ENCODE measurements at places on chromosomes 5 and 9. TPM values are rescaled to one million over a fixed set of nuclear protein-coding genes. Genes with fewer than 3 reads are reported as not detected.

The EXOSC2 gene
- 47.1 TPM for total RNA-seq

The SPINK14 gene
- not detected for total RNA-seq

The TAF11L10 gene
- not detected for total RNA-seq

DNA sequence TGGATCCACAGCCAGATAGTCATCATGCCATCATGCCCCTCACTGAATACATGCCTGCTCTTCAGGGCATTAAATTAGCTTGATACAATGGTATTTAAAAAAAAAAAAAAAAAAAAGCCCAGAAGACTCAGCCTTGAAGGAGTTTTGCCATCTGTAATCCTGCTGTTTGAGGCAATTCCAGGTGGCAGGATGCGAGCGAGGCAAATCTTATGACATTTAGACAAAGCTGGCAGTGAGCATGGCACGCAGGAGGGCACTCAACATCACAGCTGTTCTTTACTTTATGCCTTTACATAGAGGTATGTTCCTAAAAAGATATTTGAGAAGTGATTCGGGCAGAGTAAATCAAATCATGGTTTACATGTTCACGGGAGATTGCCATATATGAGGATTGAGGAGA is 692.0 kb upstream of the DMAC1 start:
- DNase-seq: no peak

GRCh38 chr5:142824391-142824790 is 54.2 kb downstream of the ARHGAP26 start:
- no peak for DNase-seq

Data from CD4-positive, CD25-positive, alpha-beta regulatory T cell (primary cell).